ENCODE measurements at places on chromosomes 16 and 17.

DNA sequence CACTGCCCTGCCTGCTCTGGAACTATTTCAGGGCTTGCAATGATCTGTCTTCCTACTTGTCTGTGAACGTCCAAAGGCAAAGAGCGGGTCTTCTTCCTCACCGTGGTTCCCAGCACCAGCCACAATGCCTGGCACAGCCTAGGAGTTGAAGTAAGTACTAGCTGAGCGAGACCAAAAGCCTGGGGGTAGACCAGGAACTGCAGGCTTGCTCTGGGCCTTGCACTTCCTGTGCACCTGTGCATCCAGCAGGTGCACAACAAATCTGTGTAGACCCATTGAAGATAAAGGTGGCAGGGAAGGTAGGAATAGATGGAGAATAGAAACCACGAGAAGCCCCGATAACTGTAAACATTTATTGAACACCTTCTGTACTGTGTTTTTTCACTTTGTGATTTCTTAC is 4.6 kb downstream of the FAM171A2 start:
- DNase-seq, result no peak

- no peak for DNase-seq
Measured at GRCh38 chr16:85867189-85867588, 31.8 kb upstream of the IRF8 start.

DNA sequence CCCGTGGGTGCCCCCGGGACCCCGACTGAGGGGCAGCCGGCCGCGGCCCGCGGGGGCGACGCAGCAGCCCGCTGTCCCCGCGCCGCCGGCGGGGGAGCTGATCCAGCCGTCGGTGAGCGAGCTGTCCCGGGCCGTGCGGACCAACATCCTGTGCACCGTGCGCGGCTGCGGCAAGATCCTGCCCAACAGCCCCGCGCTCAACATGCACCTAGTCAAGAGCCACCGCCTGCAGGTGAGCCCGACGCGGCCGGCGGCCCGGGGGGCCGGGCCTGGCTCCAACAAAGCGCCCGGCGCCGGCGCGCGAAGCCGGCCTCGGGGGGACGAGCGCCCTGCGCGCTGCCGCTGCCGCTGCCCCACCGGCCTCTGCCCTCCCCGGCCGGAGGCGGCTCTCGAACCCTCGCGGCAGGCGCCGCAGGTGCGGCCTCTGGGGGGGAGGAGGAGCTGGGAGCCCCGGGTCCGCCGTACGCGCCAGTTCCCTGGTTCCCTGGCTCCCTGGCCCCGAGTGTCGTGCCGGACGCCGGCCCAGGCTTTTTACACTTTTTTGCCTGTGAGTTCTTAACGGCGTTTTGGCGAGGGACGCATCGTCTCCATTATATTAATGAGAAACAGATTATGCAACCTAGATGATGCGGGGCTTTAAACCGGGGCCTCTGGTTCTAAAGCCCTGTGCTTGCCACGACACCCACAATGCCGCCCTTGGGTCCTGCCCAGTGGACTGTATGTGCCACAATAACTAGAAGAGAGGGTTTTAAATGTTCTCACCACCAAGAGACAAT is 521 bp downstream of the ATMIN start:
- DNase-seq, result peak; percentile 60

DNA sequence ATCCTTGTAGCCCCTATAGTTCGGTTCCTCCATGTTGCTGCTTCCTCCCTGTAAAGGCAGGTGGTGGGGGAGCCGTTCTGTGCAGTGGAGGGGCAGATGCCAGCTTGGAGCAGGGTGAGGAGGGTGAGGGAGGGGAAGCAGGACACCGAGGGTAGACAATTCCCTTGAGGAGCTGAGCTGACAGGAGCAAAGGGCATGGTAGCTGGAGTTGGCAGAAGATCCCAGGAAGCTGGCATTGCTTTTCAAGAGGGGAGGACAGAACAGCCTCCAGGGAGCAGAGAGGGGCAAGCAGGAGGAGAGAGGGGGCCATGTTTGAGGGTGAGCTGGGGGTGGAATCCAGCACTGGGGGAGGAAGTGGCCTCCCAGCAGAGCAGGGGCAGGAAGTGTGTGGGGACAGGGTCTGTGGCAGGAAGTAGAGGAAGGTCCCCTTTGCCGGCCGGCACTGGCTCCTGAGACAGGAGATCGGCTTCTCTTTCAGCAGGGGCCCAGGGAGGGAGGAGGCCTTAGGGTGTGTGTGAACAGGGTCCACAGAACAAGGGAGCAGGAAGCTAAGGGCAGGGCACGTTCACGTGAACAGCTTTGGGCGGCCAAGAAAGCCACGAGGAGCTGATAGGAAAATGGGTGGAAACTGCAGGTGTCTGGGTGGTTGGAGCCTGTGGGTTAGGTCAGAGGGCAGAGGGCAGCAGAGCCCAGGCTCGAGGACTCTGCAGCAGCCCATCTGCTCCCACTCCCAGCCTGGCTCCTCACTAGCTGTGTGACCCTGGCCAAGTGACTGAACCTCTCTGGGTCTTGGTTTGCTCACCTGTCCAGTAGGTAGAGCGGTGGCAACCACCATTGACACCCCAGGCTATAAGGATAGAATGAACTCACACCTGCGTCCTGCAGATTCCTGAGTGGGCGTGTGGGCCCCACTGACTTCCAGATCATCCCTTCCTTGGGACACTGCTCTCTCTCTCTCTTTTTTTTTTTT is 17.5 kb upstream of the SPNS2 start:
- DNase-seq, result no peak

DNA sequence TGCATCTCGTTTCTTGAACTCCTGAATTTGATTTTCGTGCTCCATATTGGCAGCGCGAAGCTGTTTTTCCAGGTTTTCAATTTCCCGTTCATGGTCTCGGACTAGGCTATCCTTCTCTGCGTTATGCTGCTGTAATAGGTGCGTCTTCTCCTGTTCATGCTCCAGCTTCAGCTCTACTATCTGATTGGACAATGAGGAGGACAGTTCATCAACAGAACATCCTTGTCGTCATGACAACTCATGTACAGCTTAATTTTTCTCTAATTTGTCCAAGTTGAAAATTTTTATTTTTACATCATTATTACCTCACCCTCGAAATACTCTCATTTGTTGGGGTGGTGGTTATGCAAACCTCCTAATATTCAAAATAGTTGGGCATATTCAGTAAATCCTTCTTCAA is 289.8 kb downstream of the CEP112 start:
- DNase-seq, result no peak

DNA sequence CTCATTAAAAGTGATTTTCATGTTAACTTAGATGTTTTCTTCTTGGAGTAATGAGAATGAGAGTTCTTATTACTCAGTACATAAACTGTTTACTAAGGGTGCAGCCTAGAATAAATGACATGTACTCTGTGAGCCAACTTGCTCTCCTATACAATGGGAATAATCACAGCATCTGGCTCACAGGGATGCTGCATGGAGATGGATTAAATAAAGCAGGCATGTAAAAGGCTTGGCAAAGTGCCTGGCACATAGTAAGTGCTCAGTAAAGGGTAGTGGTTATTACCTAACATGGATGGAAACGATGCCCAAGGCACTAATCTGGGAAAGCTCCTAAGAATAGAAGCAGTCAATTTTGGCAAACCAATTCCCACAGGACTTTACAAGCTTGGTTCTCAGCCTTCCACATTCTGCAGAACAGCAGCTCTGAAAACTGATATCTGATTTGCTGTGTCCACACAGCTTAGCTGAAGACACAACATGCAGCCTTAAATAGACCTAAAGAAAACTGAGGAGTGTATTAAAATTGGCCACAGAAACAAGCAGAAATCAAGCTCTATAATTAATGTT is 176.1 kb downstream of the ABCC12 start:
- DNase-seq, result no peak

- no peak for DNase-seq
Measured at GRCh38 chr16:1181404-1182315, 28.8 kb downstream of the CACNA1H start.

GRCh38 chr17:51734462-51734861 is 424.1 kb downstream of the CA10 start:
- peak; percentile 27 for DNase-seq

- DNase-seq, result no peak
Measured at GRCh38 chr16:88777471-88778270, 7.3 kb downstream of the PIEZO1 start.

GRCh38 chr17:82424001-82424862 is 5.8 kb upstream of the OGFOD3 start:
- DNase-seq, result peak; percentile 55

DNA sequence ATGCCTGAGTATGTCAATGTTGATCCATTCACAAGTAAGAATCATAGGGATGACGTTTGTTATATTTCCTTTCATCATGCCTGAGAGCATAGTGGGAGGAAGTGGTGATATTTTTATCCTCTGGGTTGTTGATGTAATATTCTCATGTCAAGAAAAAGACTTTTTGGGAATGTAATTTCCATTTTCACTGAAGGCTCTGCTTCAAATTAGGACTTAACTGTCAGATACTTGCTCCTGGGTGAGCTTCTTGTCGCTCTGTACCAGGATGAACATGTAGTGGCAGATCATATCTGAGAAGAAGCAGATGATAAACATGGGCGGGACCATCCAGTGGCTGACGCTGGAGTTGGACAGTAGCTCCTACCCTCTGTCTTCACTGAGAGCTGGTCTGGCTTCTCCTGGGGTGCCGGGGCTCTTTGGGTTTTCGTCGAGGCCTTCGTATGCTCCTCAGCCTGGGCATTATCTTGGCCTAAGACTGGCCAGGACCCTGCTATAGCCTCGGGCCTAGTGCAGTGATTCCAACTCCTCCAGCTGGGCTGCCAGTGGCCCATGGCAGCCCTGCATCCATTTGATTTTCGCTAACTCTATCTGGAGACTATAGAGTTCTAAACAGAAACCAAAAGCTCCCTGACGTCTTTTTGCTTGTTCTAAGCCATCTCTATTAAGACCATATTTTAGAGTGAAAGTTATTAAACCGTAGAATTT is 19.7 kb downstream of the CYB5B start:
- no peak for DNase-seq
